ENCODE measurements at places on chromosomes 12 and 14. TPM values are rescaled to one million over a fixed set of nuclear protein-coding genes. Genes with fewer than 3 reads are reported as not detected.

- no peak for DNase-seq
Observed at GRCh38 chr14:38121320-38122020, 86.2 kb upstream of the SSTR1 start.

- no peak for DNase-seq
Observed at GRCh38 chr14:51844081-51844881, 16.1 kb upstream of the GNG2 start.

SVOP gene
- not detected for total RNA-seq

DYRK4 gene
- 30.5 TPM for total RNA-seq

ACRBP gene
- 0.45 TPM for total RNA-seq
